ENCODE measurements at places on chromosomes 12 and 14.
A peak's percentile ranks its signal among the peaks of the same experiment; 100 is the strongest.

DNA sequence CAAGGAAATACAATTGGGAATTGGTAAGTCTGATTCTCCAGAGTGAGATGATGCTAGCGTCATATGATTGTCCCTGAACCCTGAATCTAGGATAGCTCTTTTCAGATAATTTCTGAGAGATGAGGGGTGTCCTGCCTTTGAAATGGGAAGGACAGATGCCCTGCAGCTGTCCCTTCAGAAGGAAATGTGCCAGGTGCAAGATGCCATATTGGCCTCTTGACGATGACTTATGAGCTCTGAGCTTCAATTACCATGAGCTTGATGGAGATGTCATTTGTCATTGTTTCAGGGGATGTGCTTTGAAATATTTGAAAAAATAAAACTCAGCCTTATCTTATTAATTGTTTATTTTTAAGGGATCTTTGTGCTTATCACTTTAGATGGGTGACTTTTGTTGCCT lies 185.1 kb downstream of the DACT1 start:
- no peak for DNase-seq

DNA sequence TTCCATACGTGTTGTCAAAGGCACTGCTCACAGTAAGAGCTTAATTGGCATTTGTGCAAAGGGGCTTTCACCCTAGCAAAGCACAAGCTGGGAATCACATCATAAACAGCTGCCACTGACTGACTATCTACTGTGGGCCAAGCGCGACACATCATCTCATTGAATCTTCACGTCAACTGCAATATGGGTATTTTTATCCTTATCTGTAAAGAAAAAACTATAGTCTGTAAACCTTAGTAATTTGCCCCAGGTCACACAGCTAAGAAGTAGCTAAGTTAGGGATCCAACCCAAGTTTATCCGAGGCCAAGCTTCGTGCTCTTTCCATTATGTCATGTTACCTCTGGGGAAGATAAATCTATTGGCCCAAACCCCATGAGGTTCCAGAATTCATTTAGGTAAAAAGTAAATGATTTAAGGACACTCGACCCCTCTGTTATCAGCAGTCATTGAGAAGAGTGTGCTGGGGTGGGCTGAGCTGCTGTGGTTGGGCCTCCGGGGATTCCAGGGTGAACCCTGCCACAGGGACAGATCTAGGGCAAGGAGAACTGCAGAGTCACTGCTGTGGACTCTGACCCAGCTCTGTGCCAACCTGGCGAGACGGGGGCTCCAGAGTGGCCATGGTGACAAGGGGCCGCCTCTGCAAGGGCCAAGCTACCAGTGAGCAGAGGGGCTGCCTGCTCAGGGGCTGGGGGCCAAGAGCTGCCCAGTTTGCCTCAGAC lies 27.6 kb downstream of the NCKAP5L start:
- no peak for DNase-seq

- no peak for DNase-seq
Observed at GRCh38 chr14:97705976-97706375, 908.8 kb downstream of the VRK1 start.

GRCh38 chr12:68158432-68158831 lies 1.1 kb downstream of the IFNG start:
- no peak for DNase-seq

GRCh38 chr12:104521731-104522130 lies 65.0 kb downstream of the CHST11 start:
- no peak for DNase-seq

GRCh38 chr14:61677479-61677878 lies 17.8 kb upstream of the HIF1A start:
- no peak for DNase-seq

GRCh38 chr14:91516663-91517388 lies 6.7 kb upstream of the PPP4R3A start:
- no peak for DNase-seq

GRCh38 chr14:33561488-33562175 lies 389.2 kb downstream of the EGLN3 start:
- DNase-seq: no peak

DNA sequence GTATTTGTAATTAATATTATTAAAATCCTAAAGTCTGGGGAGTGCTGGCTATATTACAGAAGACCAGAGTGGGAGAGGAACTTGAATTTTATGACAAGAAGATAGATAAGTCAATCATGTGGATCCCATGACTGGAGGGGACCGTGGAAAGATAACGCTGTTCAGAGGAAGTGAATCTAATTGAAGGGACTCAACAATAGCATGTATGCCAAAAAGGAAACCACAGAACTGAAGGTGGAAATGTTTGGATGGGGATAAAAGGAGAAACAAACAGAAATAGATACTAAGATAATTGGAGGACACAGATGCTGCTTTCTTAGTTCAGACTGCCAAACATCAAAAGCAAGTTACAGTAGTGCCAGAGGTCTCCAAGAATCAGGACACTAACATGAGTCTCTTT lies 21.1 kb downstream of the OR6J1 start:
- DNase-seq: no peak

GRCh38 chr12:26832822-26833742 lies at the start of gene ITPR2:
Gene ITPR2, minus strand, starts transcription at chr12:26833194. Its CDS starts 413 bp downstream, at chr12:26832781.
- DNase-seq: peak; percentile 34

- DNase-seq: no peak
Observed at GRCh38 chr12:32087306-32087705, 19.3 kb upstream of the BICD1 start.

- no peak for DNase-seq
Observed at GRCh38 chr12:124236625-124237031, 58.3 kb upstream of the RFLNA start.

DNA sequence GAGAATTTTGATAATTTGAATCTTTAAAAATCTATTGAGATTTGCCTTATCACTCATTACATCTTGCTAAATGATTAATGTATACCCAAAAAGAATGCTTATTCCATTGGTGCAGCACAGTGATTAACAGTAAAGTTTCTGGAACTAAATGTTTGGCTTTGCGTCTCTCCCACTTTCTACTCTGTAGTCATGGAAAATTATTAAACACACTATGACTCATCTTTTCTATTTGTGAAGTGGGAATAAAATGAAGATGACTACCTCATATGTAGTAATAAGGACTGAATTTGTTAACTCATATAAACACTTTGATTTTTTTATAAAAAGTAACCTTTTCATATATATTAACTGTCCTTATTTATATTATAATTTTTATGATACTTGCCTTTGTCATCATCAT lies 118.1 kb downstream of the RERGL start:
- DNase-seq: no peak

DNA sequence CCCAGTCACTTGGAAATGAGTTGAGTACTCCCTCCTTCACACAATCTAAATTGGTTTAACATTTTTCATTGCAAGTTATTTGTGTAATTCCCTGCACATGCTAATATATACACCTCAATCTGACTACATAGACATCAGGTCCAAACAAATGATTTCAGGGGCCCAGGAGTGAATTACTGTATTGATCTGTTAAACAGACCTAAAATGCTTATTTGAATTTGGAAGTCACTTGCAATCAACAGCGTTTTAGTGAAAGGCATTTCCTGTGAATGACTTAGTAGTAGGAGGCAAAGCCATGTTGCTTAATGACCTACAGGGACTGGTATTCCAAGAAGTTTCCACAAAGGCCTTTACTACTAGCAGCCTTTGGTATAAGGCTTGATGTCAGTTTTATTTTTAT lies 22.6 kb upstream of the SLC15A5 start:
- DNase-seq: no peak

DNA sequence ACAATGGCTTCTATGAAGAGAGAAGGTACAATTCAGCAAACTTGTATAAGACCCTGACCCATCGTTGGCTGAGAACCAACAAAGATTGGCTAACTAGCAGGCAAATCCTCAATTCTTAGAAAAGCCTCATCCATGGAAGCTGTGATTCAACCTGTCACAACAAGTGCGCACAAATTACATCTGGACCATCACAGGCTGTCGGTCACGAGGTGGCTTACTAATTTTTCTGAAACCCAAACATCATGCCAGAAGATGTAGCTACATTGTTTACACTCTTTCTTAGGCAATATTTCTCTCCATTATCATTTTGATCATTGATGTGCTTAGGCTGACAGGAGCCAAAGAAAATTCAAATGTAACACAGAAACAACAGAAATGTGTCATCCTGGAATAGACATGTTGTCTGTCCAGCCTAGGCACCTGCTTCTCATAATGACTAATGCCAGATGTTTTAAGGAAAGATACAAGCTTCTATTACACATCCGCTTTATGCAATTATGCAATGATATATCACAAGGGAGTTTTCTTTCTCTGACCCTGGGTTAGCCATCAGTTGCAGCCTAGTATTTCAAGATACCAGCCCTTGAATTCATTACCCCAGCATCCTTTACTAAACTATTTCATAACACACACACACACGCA lies 92.9 kb upstream of the DIO2 start:
- no peak for DNase-seq

DNA sequence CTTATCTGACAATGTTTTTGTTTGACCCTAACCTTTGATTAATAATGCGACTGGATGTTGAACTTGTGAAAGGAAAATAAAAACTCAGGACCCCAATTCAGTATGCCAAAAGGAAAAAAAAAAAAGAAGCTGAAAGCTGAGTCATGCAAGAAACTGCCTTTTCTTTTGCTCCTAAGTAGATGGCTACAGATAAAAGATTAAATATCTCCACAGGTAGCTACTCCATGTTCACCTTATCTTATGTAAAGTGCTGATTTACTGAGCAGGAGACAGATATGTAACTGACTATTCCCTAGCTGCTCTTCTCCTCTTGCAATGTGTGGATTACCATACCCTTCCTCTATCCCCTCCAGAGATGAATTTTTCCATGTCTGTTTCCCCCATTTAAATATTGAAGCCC lies 30.8 kb upstream of the TCL1B start:
- no peak for DNase-seq

- DNase-seq: no peak
Observed at GRCh38 chr12:3704512-3705353, 48.2 kb downstream of the CRACR2A start.

GRCh38 chr14:50675597-50675996 lies 7.5 kb upstream of the SAV1 start:
- DNase-seq: no peak

DNA sequence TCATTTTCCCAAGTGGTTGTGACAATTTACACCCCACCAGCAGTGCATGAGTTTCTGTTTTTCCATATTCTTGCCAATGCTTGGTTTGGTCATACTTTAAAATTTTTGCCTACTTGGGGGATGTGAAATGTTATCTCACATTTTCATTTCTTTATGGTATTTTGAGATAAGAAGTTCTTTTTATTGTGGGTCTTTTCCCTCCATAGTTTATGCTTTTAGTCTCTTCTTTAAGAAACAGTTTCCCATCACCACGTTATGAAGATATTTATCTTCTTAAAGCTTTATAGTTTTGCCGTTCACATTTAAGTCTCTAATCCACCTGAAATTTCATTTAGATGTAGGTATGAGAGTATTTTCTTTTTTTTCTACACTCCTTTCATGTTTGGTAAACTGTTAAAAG lies 95.7 kb downstream of the PPM1A start:
- no peak for DNase-seq

- no peak for DNase-seq
Observed at GRCh38 chr12:122356192-122356635, 66.3 kb downstream of the CLIP1 start.

DNA sequence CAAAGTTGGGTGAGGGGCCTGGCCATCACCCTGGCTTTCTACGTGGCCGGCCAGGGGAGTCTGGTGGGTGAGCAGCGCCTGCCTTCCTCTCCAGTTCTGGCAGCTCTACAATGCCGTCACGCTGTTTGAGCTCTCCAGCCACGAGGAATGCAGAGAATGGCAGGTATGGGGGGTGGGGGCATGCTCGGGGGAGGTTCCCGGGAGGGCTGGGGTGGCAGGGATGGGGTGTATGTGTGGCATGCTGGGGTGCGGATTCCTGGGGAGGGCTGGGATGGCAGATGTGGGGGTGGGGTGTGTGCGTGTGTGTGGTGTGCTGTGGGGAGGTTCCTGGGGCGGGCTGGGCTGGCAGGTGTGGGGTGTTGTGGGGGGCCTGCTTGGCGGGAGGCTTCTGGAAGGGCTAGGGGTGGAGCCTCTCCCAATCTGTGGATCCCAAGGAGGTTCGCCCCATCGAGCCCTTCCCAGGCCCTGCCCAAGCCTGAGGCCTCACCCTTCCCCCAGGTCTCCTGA lies 18.5 kb downstream of the RHOF start:
- DNase-seq: no peak

DNA sequence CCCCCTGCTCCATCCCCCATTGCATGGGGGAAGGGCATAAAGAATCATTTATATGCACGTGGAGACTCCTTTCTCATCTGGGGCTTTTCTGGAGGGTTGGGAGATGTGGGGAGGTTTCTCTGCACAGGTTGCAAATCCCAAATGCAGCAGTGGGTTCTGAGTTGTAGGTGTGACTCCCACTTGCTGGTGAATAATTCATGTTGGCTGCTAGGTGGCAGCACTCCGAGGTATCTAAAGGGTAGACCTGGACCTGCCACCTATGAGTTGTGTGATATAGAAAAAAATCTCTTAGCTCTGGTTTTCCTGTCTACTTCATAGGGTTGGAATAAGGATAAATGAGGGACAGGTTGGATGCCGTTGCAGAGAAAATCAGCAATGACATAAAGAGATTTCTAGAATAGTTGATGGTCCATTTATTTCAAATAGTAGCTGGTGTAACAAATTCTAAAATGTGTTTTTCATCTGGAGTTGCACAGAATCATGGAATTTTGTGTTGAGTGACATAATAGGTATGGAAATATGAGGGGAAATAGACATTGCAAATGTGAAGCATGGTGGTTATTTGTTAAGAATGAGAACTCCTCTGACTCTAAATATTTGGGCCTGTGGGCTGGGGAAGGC lies 4.6 kb downstream of the MARCHF9 start:
- DNase-seq: no peak

DNA sequence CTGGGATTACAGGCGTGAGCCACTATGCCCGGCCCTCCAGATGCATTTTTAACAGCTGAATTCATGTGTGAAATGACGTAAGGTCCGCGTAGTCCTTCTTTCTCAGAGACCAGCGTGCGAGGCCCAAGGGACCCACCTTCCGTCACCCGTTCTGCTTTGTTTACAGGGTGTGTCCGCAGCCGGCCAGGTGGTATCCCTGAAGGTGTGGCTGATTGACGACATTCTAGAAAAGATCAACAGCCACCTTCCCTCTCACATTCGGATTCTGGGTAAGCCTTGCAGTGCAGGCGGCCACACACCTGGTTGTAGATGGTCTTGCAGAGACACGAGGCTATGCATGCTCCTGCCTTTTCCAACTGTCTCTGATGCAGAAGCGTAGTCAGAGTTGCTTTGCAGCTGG lies 9.9 kb downstream of the PUS1 start:
- no peak for DNase-seq

GRCh38 chr12:53714004-53714403 lies 13.2 kb downstream of the CALCOCO1 start:
- DNase-seq: no peak

DNA sequence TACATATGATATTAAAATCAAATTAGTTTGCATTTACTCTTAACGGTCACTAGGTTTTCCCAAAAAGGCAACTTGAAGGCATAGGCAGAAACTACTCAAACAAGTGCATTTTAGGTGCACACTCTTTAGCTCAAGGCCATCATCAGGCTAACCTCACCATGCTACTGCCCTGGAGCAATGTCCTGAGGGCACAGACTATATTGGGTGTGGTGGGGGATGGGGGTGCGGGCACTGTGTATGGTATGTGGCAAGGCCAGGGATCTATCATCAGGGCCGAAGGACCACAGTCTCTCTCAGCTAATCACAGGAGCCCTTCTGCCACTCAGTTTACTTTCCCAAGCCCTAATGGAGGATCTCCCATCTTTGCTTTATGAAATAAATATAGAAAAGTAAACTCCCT lies 51.9 kb downstream of the SH2B3 start:
- DNase-seq: no peak

All from cortex of kidney (tissue), 1 donor.